ENCODE measurements at places on chromosomes 7 and 10.

DNA sequence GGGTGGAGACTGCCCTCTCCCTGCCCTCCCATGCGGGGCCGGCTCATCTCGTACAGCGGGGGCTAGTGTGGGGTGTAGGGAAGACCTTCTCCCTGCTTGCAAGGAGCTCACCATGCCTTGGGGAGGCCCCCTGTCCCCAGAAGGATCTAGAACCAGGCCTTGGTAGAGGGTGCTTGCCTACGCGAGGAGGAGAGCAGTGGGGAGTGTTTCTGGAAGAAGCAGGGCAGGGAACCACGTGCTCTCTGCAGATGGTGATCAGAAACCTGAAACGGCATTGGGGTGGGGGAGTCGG lies 2.7 kb downstream of the MAFK start:
- DNase-seq = no peak

GRCh38 chr7:105493196-105493922 lies 28.7 kb downstream of the PUS7 start:
- no peak for DNase-seq

DNA sequence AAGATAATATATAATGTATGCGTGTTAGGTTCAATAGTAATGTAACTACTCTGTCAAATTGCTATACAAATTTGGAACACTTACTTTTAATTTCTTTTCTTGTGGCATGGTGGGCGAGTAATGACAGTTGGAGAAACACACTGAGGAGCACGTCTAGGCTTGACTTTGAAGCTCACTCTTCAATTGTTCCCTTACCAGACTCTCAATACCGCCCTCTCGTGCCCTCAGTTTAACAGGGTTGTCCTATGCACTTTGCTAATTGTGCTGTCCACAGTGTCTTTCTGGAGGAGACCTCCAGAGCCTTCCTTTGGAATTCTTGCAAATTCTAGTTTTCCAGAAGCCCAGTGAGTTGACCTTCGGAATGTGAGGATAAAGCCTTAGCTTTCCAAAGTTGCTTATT lies 107.2 kb upstream of the RELN start:
- no peak for DNase-seq

DNA sequence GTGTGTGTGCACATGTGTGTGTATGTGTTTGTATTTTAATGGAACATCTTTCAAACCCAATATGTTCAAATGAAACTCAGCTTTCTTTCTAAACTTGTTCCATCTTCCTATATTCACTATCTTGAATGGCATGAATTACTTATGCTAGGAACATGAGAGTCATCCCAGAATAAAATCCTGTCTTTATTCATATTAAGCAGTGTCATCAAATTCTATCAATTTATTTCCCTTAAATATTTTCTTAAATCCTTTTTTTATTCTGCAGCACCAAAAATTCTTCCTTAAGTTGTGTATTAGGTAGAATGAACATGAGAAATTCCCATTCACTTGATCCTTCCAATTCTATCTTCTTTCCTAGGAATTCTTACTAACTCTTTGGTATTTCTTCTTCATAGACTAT lies 146.6 kb upstream of the PCDH15 start:
- DNase-seq = no peak

GRCh38 chr7:147145194-147145593 lies 1028.6 kb downstream of the CNTNAP2 start:
- no peak for DNase-seq

GRCh38 chr7:44116087-44116788 lies 7.1 kb downstream of the POLD2 start:
- DNase-seq = no peak

GRCh38 chr7:130667593-130668257 lies 823 bp downstream of the COPG2 start:
- no peak for DNase-seq

- DNase-seq = no peak
Observed at GRCh38 chr7:2404714-2405119, 1.3 kb downstream of the CHST12 start.

DNA sequence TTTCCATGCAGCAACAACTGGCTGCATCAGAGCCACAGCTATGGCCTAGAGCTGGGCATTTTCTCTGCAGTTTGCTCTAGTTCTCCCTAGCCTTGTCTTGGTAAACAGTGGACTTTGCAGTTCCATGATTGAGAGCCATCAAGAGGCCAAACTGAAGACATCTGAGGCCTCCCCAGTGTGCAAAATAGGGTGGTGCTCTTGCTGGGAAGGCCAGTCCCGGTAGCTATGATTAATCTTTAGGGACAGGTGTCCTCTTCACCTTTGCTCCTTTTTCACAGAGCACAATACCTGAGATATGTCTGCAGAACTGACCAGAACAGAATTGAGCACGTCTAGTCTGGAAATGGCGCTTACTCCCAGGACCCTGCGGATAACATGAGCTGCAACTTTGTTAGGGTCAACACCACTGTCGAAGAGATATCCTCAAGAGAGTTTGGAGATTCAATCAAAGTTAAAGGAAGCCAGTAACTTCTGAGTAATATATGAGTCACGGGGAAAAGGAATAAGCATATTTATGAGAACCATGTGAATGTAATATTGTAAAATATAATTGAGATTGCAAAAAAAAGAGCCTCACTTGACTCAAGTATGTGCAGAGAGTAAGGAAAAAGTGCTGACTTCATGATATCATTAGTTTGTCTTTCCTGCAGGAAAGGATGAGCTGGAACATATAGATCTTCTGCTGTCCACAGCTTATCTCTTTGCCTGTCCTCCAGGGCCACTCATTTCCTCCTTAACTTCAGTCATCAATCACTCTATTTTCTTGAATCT lies 76.7 kb downstream of the ANK3 start:
- DNase-seq = no peak

DNA sequence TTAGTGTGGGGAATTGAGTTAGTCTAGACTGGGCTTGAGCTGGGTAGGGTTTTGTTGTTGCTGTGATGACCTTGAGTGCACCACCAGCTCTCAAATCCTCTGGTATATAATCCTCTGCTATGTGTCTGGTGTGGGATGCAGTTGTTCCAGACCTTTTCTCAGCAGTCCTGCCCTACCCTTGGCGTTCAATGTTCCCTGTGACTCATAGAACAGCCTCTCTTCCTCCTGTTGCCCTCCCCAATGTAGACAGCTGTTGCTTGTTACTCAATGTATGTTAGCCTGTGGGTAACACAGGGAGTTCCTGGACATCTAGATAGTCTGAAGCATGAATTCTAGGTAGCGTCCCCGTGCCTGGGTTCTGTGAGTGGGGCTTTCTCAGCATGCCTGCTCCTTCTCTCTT lies 19.8 kb downstream of the ACBD7 start:
- no peak for DNase-seq

- DNase-seq = no peak
Observed at GRCh38 chr10:124285587-124286527, 132.9 kb downstream of the OAT start.

GRCh38 chr7:151539088-151539671 lies 19.5 kb upstream of the RHEB start:
- DNase-seq = no peak

- no peak for DNase-seq
Observed at GRCh38 chr10:126744571-126744970, 74.1 kb upstream of the C10orf90 start.

- DNase-seq = no peak
Observed at GRCh38 chr10:93535293-93535692, 31.2 kb upstream of the FFAR4 start.

DNA sequence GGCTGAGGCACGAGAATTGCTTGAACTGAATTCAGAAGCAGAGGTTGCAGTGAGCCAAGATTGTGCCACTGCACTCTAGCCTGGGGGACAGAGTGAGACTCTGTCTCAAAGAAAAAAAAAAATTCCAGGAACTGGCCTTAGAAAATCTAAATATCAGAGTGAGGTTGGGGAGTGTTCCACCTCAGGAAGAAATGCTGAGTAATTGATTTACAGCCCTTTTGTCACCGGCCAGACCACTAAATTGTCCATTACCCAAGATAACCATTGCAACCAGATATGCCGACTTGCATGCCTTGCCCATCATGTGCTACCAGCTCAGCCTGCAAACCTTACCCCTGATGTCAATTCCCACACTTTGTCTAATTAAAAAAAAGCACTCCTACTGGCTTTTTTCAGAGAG lies 42.4 kb downstream of the CRCP start:
- no peak for DNase-seq

DNA sequence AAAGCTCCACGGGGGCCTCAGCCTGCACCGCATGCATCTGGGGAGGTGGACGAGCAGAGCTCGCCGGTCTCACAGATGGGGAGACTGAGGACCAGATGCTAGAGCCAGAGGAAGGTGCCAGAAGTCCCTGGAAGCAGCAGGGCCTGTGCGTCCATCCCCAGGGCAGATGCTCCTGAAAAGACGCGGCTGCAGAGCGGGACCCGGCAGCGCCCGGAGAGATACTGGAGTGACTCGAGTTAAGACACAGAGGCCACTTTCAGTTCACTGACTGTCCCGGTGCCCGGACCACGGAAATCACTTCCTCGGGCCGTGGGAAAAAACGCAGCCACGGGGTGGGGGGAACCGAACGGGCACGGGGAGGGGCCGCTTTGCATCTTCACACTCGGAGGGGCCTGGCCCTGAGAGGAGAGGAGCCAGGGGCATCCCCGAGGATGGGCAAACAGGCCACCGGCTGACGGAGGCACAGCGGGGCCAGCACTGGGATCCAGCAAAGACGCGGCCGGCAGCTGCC lies 85.4 kb downstream of the FOXL3 start:
- DNase-seq = no peak

DNA sequence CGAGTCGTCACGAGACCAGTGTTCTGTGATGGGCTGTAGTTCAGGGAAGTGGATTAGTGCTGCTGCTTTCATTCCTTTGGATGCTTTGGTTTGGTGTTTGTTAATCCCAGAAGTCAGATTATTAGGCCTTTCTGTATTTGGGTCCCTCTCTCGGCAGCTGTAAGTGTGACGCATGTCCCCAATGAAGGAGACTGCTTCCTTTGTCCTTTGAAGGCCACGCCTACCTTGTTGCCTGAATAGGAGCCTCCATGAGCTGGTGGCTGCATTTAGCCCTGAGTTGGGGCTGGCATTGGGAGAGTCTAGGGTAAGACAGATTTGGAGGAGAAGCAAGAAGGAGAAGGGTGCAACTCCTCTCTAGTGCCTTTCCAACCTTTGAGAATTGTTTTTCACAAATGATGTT lies 34.5 kb downstream of the DOCK1 start:
- DNase-seq = no peak

DNA sequence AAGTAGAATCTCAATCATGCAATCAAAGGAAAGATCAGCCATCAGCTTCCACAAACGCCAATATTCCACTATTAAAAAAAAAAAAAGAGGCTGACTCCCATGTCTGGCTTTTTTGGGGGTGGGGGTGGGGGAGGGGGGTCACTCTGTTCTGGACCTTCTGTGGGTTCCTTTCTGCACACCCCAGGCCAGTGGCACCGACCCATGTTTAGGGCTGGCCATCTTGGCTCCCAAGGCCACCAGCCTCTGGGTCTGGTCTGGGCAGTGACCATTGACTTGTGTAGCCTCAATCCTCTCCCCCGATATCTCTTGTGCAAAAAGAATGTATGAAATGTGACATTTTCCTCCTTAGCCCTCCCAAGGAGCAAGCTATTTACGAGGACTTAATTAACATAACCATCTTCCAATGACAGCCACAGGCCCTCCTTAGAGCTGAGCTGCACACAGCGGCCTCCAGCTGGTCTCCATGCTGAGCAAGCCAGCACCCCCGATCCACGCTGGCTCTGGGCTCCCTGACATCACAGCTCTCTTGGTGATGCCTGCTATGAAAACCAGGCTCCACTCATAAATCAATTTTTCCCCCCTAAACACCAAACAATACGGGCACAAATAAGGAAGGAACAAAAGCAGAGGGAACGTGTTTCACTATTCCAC lies 100.1 kb downstream of the ZRANB1 start:
- no peak for DNase-seq

- DNase-seq = no peak
Observed at GRCh38 chr7:158022601-158023000, 565.0 kb downstream of the PTPRN2 start.

DNA sequence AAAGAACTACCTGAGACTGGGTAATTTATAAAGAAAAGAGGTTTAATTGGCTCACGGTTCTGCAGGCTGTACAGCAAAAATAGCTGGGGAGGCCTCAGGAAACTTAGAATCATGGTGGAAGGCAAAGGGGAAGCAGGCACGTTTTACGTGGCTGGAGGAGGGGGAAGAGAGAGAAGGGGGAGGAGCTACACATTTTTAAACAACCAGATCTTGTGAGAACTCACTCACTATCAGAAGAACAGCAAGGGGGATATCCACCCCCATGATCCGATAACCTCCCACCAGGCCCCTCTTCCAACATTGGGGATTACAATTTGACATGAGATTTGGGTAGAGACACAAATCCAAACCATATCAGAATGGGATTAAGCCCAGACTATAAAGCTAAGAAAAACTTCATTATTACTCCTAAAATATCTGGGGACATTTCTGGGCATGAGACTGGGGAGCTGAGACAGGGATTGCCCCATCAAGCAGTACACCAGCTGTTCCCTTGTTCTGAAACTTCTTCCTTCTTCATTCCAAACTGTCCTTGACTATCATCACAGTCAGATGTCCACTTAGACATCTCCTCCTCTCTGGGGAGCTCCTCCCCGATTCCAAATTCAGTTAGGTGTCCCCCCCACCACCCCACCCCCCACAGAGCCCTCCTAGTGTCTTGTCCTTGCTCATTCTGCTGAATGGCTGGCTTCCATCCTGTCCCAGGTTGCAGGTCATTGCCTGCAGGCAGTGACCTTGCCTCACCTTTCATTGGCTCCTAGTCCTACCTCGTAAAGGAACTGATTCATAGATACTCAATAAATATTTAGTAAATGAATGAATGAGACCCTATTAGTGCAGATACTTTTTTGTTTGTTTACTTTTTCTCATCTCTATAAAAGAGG lies 132.6 kb downstream of the EVX1 start:
- no peak for DNase-seq

DNA sequence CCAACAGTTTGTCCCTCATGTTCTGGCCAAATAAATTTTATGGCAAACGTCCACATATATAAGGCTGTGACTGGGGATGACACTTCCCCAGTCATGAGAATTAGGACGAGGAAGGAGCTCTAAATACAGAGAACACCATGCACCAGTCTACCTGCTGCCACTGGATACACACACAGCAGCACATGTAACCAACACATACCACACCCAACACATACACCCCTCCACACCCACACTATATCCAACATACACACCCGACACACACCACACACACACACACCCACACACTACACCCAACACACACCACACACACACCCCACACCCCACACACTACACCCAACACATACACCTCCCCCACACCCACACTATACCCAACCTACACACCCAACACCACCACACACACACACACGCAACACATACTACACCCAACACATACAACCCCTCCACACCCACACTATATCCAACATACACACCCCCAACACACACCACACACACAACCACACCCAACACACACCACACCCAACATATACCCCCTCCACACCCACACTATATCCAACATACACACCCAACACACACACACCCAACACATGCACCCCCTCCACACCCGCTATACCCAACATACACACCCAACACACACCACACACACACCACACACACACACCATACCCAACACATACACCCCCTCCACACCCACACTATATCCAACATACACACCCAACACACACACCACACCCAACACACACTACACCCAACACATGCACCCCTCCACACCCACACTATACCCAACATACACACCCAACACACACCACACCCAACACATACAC lies 74.1 kb downstream of the HIPK2 start:
- no peak for DNase-seq
